Stimulated activated CD8-positive, alpha-beta memory T cell treated with anti-CD3 and anti-CD28 coated beads, Interleukin-4, amount 100 ng/mL, for 24 hours (primary cell): ENCODE measurements at places on chromosomes 3 and 15.

DNA sequence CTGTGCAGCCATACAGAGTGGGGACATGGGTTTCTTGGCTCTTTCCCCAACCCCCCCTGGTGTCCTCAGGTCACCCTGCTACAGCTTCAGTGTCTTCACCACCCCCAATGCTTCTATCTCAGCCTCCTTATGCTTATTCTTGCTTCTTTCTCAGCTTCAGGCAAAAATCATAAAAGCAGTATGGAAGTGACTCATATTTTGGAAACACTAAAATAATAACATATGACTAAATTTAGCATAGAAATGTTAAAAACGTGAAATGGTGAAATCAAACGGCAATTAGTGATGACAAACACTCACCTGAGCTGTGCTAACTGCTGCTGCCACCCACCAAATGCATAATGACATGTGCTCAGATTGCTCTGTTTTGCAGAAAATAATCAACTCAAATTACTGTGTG lies 475.2 kb upstream of the EPHA3 start:
- DNase-seq: no peak

DNA sequence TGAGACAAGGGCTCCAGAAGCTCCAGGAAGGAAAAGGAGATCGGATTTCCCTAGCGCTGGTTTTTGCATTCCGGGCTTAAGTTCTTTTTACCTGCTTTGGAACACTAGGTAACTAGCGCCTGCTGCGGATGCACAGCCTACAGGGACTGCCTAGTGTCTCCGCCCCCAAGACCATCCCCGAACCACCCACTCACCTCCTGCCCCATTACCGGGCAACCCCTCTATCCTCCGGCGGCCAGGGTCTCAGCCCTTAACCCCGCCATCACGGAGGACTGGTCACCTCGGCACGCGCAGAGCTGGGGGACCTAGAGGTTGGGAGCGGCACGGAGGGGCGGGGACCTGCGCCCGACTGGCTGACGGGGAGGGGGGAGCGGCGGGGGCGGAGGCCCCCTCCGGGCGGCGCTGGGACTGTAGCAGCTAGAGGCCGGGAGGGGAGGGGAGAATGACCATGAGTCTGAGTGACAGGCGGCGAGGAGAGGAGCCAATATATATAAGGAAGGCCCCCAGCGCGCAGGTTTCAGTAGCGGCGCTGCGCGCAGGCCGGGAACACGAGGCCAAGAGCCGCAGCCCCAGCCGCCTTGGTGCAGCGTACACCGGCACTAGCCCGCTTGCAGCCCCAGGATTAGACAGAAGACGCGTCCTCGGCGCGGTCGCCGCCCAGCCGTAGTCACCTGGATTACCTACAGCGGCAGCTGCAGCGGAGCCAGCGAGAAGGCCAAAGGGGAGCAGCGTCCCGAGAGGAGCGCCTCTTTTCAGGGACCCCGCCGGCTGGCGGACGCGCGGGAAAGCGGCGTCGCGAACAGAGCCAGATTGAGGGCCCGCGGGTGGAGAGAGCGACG lies at the start of gene DLL4:
TSS of gene DLL4 (plus strand) at position 520 of the 839 bp plus-strand sequence. CDS start 329 bp downstream, outside the sequence.
- DNase-seq: no peak

GRCh38 chr3:127677541-127678314 lies 5.0 kb downstream of the ABTB1 start:
- DNase-seq: no peak

DNA sequence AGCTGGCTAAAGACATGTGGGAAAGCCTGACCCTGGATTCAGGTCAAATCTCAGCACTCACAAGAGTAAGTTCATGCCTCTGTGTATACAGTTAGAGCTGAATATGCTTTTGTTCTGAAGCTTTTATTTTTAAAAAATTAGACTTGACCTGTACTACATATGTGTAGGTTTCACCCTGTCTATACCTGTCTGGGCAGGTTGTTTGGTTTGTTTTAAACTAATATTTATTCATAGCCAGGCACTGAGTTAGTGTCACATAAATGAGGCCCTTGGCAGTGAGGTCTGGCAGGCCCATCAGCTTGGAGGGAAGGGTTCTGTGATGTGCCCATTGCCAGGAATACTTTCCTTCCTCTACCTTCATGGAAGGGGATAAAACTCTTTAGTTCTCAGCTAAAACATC lies 1.9 kb downstream of the DNAJA4 start:
- no peak for DNase-seq

- no peak for DNase-seq
These were observed 208.3 kb upstream of the PLSCR5 start for GRCh38 chr3:146813496-146813895.

GRCh38 chr3:155076888-155077287 lies 3.2 kb upstream of the MME start:
- no peak for DNase-seq

DNA sequence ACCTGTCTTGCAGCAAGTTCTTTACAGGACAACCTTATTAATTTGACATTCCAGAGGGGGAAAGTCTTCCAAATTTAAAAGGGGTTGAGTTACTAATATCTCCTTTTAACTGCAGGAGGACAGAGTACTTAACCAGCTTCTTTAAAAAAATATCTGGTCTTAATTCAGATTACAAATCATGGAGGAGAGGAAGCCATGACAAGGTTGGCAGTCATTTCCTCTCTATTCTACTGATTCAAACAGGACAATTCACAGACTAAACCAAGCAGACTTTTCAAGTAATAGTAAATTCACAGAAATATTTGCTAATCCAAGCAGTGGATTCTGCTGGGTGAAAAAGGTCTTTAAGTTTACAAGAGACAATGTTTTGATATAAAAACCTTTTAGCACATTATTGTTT lies 185.3 kb downstream of the CFAP20DC start:
- DNase-seq: no peak

DNA sequence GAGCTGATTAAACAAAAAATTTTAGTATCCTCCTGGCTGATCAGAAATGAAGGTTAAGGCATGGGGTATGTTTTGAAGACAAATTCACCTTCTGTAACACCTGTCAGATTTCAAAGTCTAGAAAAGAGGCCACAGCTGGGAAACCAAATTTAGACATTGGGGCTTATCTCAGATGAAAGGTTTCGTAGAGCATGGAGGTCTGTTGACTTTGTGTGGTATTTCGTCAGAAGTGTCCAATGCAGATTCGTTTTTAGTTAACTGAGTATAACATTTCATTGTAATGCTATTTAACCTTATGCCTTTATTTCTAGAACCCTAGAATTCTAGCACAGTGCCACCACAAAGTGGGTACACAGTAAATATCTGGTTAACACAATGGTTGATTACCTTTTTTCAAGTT lies 61.7 kb downstream of the FNDC3B start:
- no peak for DNase-seq

DNA sequence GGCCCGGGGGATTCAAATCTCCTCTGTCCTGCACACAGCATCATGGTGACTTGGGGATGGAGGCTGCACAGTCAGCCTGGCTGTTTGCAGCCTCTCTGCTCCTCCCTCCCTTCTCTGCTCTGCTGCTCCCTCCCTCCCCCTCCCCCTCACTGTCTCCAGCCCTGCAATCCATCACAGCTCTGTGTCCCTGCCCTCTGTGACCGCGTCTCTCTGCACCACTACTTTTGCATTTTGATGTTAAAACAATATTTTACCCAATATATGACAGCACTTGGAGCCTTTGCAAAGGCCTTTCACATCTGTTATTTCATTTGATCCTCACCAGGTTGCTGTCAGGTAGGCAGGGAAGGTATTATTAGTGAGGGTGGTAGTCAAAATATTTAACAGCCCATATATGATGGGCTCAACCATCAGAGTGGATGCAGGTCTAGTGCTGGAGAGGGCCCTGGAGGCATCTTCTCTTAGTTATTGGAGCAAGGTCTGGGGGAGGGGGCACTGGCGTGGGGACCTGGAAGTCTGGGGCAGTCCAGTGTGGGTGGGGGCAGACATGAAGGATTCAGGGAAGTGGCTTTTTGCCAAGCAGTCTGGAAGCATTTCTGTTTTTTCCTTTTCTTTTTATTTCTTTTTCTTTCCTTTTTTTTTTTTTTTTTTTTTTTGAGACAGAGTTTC lies 16.3 kb upstream of the VPS8 start:
- no peak for DNase-seq

DNA sequence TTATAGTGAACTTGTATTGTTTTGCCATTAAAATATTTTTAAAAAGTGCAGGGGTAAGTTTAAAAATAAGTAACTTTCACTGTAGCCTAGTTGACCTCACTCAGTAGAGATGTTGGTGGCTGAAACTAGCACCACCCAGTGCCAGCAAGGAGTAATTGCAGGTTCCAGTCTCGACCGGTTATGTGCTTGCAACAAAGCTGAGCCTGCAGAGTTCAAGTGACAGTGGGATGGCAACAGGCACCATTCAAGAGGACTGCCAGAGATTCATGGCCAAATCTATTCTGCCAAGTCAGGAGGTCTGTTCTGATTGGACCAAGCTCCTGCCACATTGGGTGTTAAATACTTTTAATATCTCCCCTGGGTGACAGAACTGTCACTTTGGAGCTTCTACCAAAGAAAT lies 2.7 kb downstream of the ADAMTS7 start:
- no peak for DNase-seq

- no peak for DNase-seq
These were observed 23.9 kb upstream of the SLC12A8 start for GRCh38 chr3:125236331-125236903.

DNA sequence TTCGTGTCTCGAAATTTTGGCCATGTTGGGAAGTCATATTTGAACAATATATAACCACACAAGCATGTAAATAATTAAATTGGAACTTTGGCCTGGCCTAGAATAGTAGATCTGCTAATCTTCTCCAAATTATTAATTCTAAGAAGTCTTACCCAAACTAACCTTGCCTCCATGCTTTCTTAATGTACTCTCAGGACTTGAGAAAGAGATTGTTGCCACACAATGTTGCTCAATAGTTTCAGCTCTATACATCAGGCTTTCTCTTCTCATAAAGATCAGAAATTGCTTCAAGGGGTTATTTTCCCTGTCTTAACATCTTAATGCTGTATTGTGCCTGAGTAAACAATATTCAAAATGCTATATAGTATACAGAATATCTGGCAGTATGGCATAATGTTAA lies 202.7 kb upstream of the LRIG1 start:
- DNase-seq: no peak
